ENCODE measurements at places on chromosomes 16 and 17. TPM values are rescaled to one million over a fixed set of nuclear protein-coding genes. Genes with fewer than 3 reads are reported as not detected.

Gene SMARCD2
- polyA plus RNA-seq: 27.1 TPM

Gene SLC47A1
- polyA plus RNA-seq: 0.54 TPM

Gene TUBG1
- polyA plus RNA-seq: 33.7 TPM

Gene DYNLRB2
- polyA plus RNA-seq: 0.94 TPM

Gene CCR7
- polyA plus RNA-seq: 0.64 TPM

Gene SEC14L5
- polyA plus RNA-seq: 0.85 TPM

Gene PLA2G10
- not detected for polyA plus RNA-seq

Gene HEATR9
- polyA plus RNA-seq: not detected

Gene C17orf113
- polyA plus RNA-seq: 1.4 TPM

Gene GRAPL
- not detected for polyA plus RNA-seq

Gene WIPI1
- polyA plus RNA-seq: 45.3 TPM

Measured in muscle of arm (tissue), 14 donors.